Stimulated activated CD8-positive, alpha-beta memory T cell treated with anti-CD3 and anti-CD28 coated beads, Interleukin-4, amount 100 ng/mL, for 4 hours (primary cell): ENCODE measurements at places on chromosomes 6 and 20.

- DNase-seq = no peak
Observed at GRCh38 chr6:31821301-31822035, 6.1 kb upstream of the HSPA1B start.

GRCh38 chr6:148790817-148791216, 44.0 kb downstream of the UST start:
- DNase-seq = no peak

- no peak for DNase-seq
Observed at GRCh38 chr20:21174516-21175239, 48.8 kb downstream of the KIZ start.

GRCh38 chr20:61619751-61620150, 367.7 kb downstream of the CDH4 start:
- no peak for DNase-seq

- no peak for DNase-seq
Observed at GRCh38 chr20:18133962-18134361, 3.7 kb upstream of the KAT14 start.

DNA sequence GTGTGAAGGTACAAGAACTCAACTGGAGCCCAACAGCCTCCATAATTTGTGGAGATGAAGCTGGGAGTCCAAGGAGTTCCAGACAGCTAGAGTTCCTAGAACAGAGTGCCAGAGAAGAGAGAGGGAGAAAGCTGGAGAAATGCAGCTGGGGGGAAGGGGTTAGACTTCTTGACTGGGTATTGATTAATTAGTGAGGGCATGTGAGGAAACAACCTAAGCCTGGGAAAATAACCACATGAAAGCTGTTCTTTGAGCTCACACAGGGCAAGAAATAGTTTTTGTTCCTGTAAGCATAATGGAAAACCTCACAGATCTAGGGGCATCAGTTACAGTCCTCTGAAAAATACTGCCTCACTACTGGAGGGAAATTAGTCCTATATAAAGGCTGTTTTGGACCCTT, 230.5 kb upstream of the FKBP1C start:
- DNase-seq = no peak

DNA sequence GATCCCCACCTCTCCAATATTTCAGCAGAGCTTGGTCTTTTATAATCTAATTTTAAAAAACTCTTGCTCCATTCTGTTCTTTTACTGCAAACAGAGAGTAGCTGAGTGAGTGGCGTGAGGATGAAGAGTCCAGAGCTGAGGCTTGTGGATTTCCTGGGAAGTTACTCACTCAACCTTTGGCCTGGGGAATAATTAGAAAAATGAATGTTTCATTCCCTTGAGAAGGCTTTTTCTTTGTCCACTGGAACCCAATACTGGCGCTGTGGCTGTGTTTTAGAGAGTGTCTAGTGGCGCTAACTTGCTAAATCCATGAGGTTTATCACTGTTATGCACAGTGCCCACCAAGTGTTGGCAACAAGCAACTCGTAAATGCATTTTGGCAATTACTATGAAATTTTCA, 251.5 kb downstream of the HIVEP2 start:
- DNase-seq = no peak

GRCh38 chr6:100084991-100085364, 91.0 kb upstream of the MCHR2 start:
- DNase-seq = no peak

GRCh38 chr6:139392794-139393193, 18.3 kb upstream of the CITED2 start:
- no peak for DNase-seq

DNA sequence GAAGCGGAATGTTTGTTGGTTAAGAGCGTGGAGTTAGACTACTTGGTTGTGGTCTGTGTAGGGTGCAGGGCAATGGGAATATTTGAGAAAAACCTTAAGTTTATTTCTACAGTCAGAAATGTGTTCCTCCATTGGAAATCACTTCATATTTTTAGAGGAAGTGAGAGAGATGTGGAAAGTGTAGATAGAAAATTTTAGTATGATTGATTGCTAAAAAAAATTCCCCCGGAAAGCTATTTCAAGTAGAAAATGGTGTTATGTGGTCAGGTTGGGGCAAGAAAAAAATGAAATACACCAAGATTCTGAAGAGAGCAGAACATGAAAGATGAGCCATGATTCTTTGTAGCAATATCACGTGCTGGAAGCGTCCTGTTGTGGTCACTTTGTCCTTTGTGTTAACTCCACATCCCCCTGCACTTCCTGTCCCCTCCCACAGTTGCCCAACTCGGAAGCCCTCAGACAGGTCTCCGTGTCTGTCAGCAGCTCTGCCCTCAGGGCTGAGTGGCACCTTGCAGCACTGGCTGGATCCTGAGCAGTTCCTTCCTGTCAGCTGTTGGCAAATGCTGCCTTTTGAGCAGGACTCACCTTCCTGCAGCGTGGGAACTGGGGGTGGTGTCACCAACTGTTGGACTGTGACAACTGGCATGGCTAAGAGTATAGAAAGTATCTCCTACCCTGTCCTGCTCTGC, 137.5 kb upstream of the SLC24A3 start:
- DNase-seq = no peak

DNA sequence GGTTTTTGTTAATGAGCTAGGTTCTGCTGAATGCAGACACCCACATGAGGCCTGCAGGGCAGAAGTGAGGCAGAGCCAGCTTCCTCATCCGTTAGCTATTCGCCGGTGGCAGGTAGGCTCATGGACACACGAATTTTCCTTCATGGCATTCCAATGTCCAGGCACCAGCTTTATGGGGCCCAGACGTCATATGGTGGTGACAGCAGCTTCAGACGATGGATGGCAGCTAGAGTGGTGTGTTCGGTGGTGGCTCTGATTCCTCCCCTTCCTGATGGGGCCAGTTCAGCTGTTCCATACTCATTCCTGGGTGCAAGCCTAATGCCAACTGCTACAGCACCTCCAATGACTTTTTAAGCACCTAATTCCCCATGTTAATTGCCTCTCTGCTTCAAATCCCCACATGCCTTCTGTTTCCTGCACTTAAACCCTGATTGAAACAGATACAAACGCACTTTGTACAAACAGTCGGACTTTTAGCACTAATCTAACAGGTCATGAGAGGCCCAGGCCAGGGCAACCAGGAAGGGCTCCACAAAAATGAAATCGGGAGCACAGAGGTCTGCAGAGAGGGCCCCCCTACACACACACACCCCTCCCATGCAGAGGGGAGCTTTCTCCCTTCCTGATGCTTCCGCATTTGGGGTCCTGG, 35.7 kb upstream of the MLN start:
- no peak for DNase-seq

- no peak for DNase-seq
Observed at GRCh38 chr6:46626228-46626909, 26.2 kb downstream of the CYP39A1 start.

GRCh38 chr6:75922226-75922625, 150.2 kb downstream of the IMPG1 start:
- no peak for DNase-seq

GRCh38 chr20:46243707-46244628, 64.3 kb downstream of the CDH22 start:
- DNase-seq = no peak

DNA sequence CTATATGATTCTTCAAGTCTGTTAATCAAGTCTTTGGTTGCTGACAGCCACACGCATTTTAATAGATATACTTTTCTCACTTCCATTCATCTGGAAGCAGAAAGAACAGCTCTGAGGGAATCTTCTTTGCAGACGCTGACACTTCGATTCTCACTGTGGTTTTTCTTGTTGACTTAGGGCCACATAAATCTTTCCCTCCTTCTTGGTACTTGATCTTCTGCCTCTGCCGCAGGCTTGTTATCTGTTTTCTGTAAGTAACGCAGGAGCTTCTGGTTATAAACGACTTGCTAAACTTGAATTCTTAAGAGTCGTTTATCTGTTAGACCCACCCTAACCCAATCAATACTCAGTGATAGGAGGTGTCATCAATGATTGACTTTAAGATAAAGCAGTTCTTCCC, 268.8 kb upstream of the SULF2 start:
- DNase-seq = no peak

GRCh38 chr6:83051377-83052172, 14.1 kb downstream of the UBE3D start:
- DNase-seq = no peak

GRCh38 chr6:108676555-108676954, 115.8 kb downstream of the FOXO3 start:
- no peak for DNase-seq

DNA sequence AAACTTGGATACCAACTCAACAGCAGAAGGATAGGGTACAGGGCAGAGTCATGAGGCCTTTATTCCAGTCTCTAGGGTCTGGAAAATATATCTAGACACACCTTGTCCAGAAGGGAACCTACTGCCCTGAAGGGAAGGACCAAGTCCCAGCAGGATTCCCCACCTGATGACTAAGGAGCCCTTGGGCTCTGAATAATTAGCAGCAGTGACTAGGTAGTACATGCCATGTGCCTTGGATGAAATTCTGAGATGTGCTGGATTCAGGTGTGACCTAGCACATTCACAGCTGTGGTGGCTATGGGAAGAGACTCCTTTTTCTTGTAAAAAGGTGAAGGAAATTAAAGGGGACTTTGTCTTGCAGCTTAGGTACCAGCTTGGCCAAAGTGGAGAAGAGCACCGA, 364.3 kb upstream of the PTCHD4 start:
- no peak for DNase-seq

DNA sequence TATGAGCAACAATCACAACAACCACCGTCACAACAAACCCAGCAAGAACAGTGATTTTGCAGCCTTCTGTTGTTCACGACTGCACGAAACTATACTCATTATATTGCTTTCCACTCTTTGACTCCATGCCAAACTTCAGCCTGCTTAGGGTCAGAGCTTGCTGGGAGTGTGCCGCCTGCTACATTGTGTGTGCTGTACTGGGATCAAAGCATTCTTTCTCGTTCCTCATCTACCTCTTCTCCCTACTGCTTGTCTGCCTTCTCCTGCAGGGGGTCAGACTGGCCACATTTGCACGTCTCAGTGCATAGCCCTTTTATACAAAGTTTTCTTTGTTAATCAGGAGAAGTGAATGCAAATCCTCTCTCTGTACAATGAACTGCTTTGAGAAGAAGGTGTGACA, 401.6 kb upstream of the CITED2 start:
- no peak for DNase-seq

GRCh38 chr6:37565267-37566110, 65.8 kb upstream of the CCDC167 start:
- no peak for DNase-seq

- no peak for DNase-seq
Observed at GRCh38 chr6:82022614-82023129, 224.9 kb downstream of the IBTK start.

DNA sequence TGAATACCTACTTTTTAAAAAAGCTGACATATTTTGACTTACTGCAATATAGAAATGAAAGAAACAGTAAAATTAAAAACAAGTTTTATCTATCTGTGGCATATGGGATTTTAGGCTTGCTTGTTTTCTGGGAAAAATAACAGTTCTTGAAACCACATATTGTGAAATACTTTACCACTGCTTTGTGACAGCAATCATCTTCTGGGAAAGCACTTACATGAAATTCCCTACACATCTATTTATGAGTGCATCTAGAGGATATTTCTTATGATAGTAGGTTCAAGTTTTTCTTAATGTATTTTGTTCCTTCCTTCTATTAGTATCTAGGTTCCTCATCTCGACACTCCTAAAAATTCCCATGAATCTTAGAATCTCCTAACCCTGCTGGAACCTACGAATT, 75.2 kb downstream of the STXBP5 start:
- DNase-seq = no peak

- no peak for DNase-seq
Observed at GRCh38 chr6:152426276-152426675, 210.9 kb downstream of the SYNE1 start.

DNA sequence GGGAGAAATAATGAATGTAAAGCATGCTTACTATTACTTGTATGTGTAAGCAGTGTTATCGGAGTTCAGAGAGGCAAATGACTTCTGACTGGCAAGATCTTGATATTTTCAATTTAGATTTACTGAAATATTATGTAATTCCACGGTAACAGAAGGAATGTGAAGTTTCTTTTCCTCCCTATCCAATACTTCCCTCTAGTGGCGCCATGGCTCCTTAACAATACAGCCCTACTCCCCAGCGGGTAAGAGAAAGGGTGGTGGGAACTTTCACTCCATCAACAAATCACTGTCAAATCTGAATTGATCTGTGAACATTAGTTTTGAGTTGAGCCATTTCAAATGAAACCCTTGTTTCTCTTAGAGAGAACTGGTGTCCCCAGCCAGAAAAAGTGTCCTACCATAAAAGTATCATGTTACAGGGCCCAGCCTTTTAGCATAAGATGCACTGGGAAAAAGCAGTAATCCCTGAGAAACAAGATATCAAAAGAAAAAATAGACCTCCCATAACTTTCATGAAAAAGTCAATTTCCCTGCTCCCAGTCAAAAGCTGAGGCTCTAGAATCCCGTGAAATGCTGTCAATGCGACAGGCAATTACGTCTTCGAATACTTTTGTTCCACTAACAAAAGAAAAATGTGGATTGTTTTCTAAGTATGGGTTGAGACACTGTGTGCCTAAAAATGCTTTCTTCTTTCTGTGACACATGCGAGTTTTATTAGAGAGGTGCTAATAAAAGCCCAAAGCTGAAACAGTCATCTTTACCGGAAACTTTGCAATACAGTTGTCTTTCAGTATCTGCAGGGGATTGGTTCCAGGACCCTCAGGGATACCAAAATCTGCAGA, 12.9 kb downstream of the COX7A2 start:
- no peak for DNase-seq

DNA sequence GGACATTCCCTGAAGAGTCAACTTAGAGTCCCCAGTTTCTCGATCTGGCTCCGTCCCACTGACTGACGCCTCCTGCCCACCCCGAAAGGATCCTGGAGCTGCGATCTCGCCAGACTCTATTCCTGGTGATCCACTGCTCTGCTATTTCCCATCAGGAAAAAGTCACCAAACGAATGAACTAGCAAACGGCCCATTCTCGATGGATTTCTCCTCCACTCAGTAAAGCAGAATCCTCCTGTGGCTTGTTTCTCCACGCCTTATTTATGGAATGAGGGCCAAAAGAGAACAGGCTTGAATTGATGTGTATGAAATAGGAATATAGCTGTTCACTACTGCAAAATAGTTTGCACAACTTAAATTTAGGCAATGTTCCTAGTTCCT, 5.4 kb downstream of the NKX2-4 start:
- no peak for DNase-seq

- no peak for DNase-seq
Observed at GRCh38 chr6:136684466-136684865, 107.8 kb downstream of the MAP3K5 start.

DNA sequence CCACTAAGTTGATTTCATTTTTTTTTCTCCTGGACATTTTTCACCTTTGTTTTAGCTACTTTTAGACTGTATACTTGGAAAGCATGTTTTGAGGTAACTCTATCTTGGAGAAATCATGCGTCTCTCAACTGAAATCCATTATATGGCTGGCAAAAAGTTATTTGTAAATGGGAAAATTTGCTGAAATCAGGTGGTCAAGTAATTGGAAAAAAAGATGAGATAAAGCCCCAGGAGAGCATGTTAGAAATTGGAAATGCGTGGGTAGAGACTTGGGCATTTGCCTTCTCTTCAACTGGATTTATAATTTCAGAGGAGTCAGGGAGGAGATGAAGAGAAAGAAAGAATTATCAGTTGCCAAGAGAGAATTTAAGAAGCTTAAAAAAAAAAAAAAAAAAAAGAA, 217.1 kb upstream of the MAP3K7 start:
- no peak for DNase-seq

- DNase-seq = no peak
Observed at GRCh38 chr6:101393251-101393828, at the start of gene GRIK2. GRIK2 (plus strand) TSS chr6:101393708.
